ENCODE measurements at places on chromosomes 5 and 9. TPM values are rescaled to one million over a fixed set of nuclear protein-coding genes. Genes with fewer than 3 reads are reported as not detected.

The TSSK1B gene
- total RNA-seq: 0.14 TPM

The TLX3 gene
- not detected for total RNA-seq

The C6 gene
- total RNA-seq: not detected

The FKTN gene
- total RNA-seq: 55.9 TPM

The CDX1 gene
- not detected for total RNA-seq

The CCDC192 gene
- not detected for total RNA-seq

The PLCXD3 gene
- total RNA-seq: not detected

The NR4A3 gene
- total RNA-seq: 0.21 TPM

The MYMK gene
- total RNA-seq: not detected

The EGFLAM gene
- total RNA-seq: not detected

The CDC20B gene
- total RNA-seq: not detected

The CDKN2B-AS1 gene
- 0.56 TPM for total RNA-seq

The LCN12 gene
- total RNA-seq: not detected

The SPINK7 gene
- 4.2 TPM for total RNA-seq
